K562 (cell line): ENCODE measurements at places on chromosomes 7 and 10.

- DNase-seq: no peak
Measured at GRCh38 chr10:131655101-131655849, 245.5 kb upstream of the PPP2R2D start.

DNA sequence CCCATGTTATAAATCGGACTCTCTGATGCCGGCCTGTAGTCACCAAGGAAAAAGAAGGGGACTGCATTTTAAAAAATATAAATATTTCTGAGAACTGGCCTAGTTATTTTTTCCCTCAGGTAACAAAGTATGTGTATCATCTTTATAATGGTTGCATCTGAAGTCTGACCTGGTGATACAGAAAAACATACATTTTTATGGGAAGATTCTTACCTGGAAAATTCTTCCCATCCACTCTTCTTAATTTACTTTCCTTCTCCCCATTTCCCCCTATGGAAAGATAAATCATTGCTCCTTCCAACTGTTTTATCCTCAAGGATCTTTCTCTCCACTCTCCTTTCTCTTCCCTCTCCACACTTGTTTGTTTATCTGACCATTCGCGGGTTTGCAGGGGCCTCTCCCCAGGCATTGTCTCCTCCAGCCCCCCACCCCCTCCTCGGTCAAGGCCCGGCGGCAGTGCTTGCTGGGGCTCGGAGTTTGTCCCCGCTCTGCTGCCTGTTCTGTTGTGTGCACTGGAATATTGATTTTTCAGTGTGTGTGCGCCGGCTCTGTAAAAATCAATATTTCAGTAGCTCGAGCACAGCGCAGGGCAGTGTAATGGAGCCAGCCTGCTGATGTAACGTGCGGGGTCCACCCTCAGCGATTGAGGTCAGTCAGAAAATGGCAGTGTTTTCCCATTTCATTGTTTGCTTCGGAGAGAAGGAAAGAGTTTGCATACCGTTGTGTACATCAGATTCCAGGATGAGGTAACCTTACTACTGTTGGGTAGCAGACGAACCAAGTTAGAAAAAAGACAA lies 199.5 kb upstream of the NFE2L3 start:
- no peak for DNase-seq

- no peak for DNase-seq
Measured at GRCh38 chr10:59073456-59074053, 102.9 kb upstream of the PHYHIPL start.

- peak; percentile 88 for DNase-seq
Measured at GRCh38 chr10:92290837-92291615, at the start of the genes CPEB3 and MARCHF5. TSS of gene CPEB3 (minus strand) at chr10:92291078. CDS start at chr10:92240350, 50,728 bp downstream. TSS of gene MARCHF5 (plus strand) at chr10:92291167. CDS start at chr10:92291495, 328 bp downstream.

- no peak for DNase-seq
Measured at GRCh38 chr7:141042222-141043193, 27.8 kb upstream of the MRPS33 start.

DNA sequence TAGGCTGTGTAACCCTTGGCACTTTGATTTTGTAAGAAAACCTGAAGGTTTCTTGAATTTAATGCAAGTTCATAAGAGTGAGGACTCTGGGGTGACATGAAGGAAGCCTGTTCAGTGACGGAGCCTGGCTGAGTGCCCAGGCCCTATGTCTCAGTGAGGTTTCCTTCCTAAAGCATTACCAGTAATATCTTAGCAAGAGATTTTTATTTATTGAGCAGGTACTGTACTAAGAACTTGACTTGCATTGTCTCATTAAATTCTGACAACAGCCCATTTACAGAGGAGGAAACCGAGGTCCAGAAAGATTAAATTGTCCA lies 197.2 kb downstream of the HECW1 start:
- DNase-seq: no peak

DNA sequence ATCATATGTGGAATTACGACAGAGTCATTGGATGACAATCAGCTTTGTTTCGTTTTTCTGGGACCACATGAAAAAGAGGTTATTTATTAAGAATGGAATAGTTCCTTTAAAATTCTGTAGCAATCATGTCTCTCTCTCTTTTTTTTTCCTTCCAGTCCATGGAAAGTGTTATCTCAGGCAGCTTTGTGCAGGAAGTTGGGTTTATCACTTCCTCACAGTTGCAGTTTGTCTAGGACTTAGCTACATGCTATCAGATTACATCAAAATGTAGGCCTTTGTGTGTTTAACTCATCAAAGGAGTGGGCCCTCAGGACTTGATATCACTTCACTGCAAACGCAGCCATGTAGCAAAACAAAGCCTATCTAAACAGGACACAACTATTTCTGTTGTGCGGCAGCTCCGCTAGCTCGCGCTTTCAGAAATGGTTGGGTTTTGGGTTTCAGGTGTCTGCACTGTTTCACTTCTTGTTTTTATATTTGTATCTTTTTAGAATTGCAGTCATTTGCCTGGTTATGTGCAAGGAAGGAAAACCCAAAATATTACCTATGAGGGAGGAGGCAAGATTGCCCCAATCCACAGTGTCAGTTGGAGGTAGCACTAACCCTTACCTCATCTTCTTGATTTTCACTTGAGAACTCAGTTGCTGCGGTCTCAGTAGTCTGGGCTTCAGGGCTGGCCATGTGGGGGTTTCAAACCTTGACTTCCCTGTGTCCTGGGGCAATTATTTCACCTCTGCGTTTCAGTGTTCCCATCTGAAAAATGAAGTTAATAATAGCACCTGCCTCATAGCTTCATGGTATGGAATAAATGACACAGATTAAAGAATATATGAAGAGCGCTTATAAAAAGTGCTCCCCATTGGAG lies 66.7 kb downstream of the HHEX start:
- peak; percentile 72 for DNase-seq
